ENCODE measurements at places on chromosomes 7 and 10.

GRCh38 chr7:98974906-98975816 lies 96.8 kb downstream of the TRRAP start:
- DNase-seq = no peak

DNA sequence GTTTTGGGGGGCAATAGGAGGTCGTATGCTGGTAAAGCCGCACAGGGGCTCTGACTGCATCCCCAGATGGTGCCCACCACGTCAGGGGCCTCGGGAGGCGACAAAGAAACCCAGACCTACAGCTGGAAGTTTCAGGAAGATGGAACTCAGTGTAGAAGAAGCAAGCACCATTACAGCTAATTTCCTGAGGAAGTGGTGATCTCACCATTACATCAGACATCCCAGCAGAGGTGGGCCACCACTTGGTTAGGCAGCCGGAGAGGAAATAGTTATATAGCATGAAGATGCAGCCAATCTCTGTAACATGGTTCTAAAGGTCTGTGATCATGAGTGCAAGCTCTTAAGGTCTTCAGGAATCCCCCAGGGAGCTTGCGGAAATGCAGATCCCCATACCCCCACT lies 127.3 kb upstream of the PCBD1 start:
- no peak for DNase-seq

GRCh38 chr10:102629661-102630614 lies 14.3 kb upstream of the TRIM8 start:
- no peak for DNase-seq

GRCh38 chr7:29014725-29015124 lies 56.6 kb upstream of the TRIL start:
- DNase-seq = no peak

DNA sequence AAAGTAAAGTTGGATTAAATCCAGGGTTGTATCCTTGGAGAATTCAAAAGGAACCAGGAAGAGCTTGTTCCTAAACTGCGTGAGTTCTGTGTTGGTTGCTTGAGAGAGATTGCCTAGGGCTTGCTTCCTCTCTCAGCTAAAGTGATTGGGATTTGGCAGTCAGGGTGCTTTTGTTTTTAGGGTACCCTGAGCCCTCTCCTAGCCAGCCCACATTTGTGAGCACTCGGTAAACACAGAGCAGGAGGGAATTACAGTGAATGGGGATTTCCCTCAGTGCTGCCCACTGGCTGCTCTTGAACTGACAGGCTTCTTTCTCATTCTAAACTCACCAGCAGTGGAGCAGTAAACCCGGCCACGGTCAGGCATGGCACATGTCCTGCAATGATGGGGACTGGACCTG lies 146.9 kb downstream of the TPST1 start:
- no peak for DNase-seq

GRCh38 chr10:73639286-73639685 lies 2.0 kb downstream of the MYOZ1 start:
- no peak for DNase-seq

DNA sequence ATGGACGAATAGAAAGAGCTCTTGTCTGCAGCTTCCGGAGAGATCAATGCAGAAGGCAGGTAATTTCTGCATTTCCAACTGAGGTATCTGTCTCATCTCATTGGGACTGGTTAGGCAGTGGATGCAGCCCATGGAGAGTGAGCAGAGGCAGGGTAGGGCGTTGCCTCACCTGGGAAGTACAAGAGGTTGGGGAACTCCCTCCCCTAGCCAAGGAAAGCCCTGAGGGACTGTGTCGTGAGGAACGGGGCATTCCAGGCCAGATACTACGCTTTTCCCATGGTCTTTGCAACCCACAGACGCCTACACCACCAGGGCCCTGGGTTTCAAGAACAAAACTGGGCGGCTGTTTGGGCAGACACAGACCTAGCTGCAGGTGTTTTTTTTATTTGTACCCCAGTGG lies 186.3 kb downstream of the ETV1 start:
- no peak for DNase-seq

DNA sequence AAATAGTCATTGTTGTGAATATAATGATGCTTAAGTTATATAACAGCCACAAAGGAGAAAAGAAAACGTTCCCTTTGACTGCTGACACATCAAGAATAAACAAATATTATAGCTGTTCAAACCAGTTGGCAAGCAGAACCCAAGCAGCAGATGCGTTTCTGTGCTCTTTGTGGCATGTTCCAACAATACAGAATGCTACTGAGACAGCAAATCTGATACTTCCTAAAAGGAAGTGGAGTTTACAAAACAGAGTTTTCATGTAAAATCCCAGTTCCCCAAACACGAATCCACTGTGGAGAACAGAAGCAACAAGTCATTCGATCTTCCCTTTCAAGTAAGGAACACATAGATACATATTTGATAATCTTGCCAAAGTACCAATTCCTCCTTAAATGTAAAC lies 170.9 kb upstream of the ASAH2 start:
- no peak for DNase-seq

- DNase-seq = no peak
Measured at GRCh38 chr7:121002757-121003200, 14.3 kb downstream of the CPED1 start.

- no peak for DNase-seq
Measured at GRCh38 chr10:21464134-21464533, 61.3 kb downstream of the SKIDA1 start.

GRCh38 chr7:266851-267840 lies 22.8 kb upstream of the FOXL3 start:
- DNase-seq = no peak

GRCh38 chr10:56679578-56679977 lies 318.5 kb upstream of the ZWINT start:
- no peak for DNase-seq
